Activated CD8-positive, alpha-beta memory T cell treated with anti-CD3 and anti-CD28 coated beads for 48 hours (primary cell): ENCODE measurements at places on chromosomes 12 and 14.

- no peak for DNase-seq
Measured at GRCh38 chr12:42097971-42098370, 46.7 kb downstream of the GXYLT1 start.

- DNase-seq = no peak
Measured at GRCh38 chr12:131904346-131904745, 9.9 kb downstream of the ULK1 start.

DNA sequence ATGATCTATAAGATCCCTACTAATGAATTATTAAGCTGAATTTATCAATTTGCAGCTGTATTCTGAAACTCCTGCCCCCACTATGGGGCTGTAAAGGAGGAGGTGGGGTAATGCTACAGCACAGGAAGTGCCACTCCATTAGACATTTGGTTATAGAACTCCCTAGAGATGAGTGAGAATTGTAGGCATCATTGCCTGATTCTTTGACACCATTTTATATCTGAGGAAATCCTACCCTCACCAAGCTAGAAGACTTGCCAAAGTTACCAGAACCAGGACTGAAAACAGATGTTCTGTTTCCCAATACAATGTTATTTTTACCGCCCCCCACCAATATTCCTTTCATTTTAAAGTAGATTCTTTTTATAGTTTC, 182.4 kb downstream of the EGLN3 start:
- no peak for DNase-seq

- DNase-seq = no peak
Measured at GRCh38 chr14:94439453-94440057, 13.0 kb downstream of the SERPINA11 start.

- no peak for DNase-seq
Measured at GRCh38 chr12:101794574-101794973, 36.2 kb downstream of the GNPTAB start.

- no peak for DNase-seq
Measured at GRCh38 chr12:121871467-121871866, 12.8 kb upstream of the HPD start.

GRCh38 chr12:128818065-128819022, 5.4 kb downstream of the SLC15A4 start:
- no peak for DNase-seq

DNA sequence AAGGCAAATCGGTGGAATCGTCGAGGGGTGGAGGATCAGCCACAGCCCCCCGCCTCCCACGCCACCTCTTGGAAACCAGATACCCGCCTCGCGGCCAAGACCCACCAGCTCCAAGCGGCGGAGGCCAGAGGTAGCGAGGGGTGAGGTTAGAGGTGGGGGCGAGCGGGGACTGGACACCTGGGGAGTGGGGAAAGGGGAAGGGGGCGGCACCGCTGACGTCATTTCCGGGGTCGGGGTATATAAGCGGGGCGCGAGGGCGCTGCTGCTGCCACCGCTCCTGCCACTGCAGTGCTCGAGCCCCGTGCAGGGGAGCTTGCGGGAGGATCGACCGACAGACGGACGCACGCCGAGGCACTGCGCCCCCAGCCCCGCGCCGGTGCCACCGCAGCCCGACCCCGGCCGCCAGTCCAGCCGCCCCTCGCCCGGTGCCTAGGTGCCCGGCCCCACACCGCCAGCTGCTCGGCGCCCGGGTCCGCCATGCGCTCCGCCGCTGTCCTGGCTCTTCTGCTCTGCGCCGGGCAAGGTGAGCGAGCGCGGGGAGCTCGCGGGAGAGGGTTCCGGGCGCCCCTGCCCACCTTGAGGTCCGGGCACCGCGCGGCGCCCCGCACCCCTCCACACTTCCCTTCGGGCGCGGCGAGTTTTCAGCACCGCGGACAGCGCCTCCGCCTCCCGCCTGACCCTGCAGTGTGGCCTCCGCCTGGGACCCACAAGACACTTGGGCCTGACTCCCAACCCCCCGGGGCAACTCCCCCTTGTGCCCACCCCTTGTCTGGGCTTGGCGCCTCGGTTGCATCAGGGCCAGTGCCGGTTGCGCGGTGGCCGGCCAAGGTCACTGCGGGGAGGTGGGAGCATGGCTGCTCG, at the start of gene CHGA:
Gene CHGA (plus strand): TSS at position 268 of the 861 bp plus-strand sequence. CDS start 210 bp downstream, at position 478.
- no peak for DNase-seq

DNA sequence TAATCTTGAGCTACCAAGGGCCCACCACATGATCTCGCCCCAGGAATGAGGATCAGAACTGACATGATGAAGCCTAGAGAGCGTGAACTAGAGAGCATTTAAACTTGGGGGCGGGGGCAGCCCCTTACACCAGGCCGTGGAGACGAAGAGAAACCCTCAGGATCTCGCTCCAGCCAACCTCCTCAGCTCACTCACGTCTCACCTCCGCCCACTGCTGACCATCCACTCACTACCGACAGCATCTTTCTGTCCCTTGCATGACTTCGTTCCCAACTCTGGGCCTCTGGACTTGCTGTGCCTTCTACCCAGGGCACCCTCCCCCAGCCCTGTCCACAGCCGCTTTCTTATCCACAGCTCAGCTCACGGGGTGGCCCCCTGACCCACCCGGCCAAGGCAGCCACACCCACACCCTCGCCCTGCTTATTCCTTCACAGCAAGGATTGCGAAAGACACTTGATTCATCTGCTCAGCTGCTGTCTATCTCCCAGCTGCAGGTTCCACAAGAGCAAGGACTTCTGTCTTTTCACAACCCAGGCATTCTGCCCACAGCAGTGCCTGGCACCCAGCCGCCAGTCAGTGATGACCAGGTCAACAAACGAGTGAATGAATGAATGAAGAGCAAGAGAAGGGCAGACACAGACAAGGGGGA, 6.4 kb downstream of the STX2 start:
- DNase-seq = no peak

DNA sequence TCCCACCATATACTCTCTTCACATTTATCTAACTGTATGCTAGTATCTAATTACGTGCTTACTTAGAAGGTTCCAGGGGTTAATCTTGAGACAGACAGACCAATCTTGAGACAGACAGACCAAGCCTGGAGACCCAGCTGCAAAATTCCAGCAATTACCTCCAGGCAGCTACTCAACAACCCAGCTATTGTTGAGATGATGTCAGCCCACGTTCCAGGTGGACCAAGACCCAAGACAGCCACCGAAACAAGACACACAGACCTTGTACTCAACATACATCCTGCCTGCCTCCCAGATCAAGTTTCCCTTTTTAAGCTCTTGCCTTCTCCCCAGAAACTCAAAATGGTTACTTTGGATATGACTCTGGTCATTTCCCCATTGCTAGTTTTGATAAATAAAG, 64.9 kb upstream of the VASH1 start:
- DNase-seq = no peak

DNA sequence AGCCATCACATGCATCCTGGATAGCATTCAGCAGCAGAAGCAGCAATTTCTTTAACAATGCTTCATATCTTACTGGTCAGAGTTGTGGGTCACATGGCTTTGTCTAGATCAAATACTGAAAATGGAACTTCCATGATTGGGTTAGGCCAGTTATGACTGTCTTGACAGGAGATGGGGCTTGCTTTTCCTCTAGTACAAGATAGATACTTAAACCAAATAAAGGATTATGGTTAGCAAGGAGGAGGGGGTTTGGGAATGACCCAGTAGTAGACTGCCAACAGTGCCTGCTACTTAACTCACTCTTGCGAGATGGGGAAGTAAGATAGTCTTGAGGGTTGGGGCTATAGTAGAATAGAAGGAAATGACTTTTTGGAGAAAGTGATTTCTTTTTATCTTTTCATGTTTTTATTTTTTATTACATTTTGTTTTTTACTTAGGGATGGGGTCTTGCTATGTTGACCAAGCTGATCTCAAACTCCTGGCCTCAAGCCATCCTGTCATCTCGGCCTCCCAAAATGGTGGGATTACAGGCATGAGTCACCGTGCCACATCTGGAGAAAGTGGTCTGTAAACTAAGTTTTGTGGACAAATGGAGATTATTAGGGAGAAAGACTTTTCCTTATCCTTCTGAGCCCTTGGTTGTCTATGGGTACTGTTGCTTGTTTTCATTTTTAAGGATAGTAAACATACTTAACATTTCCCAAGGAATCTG, 37.6 kb downstream of the WNK1 start:
- DNase-seq = no peak

- no peak for DNase-seq
Measured at GRCh38 chr14:74593241-74593953, 18.6 kb downstream of the LTBP2 start.

GRCh38 chr12:127509066-127509778, 757.7 kb upstream of the TMEM132C start:
- DNase-seq = no peak

GRCh38 chr14:50230701-50231474, 490 bp downstream of the SOS2 start:
- peak; percentile 18 for DNase-seq

DNA sequence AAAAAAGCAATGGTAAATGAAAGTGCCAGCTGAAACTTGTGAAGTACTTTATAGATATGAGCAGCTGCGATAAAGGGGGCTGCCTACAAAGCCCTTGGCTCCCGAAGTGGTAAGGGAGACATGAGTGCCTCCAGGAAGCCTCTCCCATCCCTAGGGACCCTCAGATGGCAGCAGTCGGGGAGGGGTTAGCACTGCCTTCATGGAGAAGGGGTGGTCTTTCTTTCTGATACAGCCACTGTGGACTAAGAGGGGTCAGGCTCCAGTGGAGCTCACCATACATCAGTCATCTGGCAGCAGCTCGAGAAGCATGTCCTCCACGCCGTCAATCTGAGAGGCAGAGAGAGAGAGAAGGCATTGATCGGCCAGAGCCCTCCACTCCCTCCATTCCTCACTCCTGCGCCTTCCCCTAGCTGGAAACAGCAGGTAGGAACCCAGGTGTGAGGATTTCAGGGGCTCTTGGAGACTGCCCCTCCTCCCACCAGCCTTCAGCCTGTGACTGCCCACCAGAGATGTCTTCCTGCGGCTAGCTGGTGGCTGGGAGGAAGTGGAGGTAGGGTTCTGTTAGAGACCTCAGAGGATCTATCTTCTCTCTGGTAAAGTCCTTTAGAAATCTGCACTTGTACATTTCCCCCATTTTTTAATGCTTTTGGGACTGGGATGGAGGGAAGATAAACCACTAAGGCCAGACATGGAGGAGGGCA, 2.3 kb downstream of the TCL1A start:
- no peak for DNase-seq

- no peak for DNase-seq
Measured at GRCh38 chr12:38776647-38777046, 128.7 kb downstream of the CPNE8 start.

GRCh38 chr14:43475757-43476156, 1031.3 kb downstream of the FSCB start:
- no peak for DNase-seq

DNA sequence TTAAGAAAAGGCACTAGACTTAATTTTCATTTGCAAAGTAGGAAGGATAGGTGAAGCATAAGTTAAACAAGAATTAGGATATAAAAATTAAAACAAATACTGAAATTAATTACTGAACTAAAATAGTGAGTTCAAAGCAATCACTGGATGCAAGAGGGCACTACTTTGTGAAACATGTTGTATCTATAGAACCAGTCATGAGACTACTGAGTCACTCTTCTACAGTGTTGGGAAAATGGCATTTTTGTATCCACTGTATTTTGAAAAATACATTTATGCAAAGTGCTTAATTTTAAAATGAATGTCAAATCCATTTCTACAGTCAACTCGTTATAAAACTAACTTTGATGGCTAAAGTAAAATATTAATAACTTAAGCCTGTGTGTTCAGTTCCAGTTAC, 47.9 kb downstream of the SEL1L start:
- no peak for DNase-seq

DNA sequence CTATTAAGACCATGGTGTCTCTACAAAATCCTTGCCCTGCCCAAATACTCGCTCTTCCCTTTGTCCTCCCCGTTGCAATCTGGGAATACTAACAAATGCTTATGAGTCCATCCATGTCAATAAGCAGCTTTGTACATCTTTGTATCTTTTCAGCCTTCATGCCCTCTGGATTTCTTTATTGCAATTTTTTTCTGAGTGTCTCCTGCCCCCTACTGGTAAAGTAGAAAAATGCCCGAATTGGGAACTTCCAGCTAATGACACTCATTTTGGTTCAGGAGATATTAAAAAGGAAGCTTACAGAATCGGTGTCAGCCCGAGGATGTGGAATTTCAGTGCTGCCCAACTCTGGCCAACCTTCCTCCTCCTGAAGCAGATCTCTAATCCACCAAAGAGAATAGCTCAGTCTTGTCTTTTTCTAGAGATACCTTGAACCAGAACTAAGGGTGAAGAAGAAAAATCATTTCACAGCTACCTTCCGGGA, 46.0 kb downstream of the SH2B3 start:
- DNase-seq = no peak

DNA sequence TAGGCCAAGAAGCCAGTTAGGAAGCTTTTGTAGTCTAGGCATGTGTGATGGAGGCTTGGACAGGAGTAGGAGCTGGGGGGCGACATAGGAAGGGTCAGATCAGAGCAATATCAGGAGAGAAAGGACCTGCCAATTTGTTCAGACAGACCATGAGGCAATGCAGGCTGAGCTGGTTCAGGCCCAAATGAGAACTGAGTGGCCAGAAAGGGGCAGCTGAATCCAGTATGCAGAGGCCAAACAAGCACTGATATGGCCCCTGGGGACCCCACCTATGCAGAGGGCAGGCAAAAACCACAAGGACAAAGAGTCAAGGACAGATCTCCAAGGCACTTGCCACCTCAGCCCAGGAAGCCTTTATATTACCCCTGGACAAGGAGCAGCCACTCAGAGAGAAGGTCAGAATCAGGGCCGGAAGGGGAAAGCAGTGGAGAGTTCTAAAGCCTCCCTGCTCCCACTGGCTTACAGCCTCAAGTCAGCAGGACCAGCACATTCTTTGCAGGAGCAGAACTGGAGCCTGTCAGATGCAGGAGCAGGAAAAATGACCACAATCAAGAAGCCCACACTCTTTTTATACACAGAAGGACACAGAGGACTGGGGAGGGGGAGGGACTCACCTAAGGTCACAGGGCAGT, 37.2 kb downstream of the CLMN start:
- DNase-seq = no peak

DNA sequence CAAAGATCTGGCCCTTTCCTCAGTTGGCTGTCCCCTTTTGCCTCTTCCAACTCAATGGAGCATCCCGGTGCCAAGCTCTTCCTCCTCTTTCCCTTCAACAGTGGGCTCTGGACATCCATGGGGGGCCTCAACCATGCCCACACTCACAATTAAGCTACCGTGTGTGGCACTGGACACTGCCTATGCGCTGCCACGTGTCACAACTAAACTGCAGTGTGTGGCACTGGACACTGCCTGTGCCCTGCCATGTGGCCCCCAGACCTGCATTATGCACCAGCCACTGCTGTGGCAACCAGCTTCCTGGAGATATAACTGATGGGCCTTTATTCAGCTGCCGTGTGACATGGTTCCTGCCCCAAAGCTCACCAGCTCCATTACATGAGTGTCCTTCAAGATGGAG, 179.1 kb downstream of the KCNA5 start:
- DNase-seq = no peak

GRCh38 chr14:37202265-37202664, 4.5 kb downstream of the MIPOL1 start:
- DNase-seq = no peak

DNA sequence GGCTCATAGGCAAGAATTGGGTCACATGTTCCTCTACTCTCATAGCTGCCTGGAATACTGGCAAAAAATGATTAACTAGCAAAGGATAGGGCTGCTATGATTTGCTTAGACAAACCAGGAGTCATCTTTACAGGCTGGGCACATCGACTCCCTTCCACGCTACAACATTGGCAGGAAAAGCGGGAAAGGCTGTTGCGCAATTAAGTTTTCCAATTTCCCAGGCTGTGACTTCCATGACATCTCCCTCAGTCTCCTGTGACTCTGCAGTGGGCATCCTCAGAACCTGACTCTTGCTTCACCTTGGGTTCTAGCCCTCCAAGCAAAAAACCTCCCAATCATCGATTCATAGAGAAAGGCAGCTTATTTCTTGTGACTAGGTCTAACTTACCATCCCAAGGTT, 184.5 kb upstream of the E2F7 start:
- DNase-seq = no peak
